ENCODE measurements at places on chromosomes 6 and 20.

- DNase-seq = no peak
Observed at GRCh38 chr6:154329350-154330170, 27.0 kb downstream of the IPCEF1 start.

DNA sequence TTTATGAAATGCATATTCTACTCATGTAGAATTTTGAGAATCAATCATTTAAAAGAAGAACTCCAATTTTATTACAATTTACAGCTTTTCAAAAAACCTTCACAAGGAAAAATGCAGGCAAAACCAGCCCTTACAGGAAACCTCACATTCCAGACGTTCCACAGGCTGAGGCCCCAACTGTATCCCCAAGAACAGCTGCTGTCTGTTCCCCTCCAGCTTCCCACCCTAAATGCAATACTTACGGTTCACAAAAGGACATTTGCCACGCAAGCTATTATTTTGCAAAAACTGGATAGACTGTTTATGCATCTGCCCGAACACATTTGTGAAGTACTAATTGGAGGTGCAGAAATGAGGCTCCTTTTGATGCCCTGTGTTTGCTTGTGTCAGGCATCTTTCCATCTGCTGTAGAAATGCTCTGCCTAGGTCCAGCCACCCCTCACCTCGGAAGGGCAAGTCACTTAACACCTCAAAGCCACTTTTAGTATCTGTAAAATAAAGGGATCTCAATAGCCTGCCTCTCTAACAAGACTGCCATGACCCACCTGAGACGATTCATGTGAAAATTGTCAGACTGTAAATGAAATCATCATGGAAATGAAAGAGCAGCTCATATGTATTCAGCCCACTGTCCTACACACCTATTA is 26.5 kb downstream of the PDE10A start:
- DNase-seq = no peak

DNA sequence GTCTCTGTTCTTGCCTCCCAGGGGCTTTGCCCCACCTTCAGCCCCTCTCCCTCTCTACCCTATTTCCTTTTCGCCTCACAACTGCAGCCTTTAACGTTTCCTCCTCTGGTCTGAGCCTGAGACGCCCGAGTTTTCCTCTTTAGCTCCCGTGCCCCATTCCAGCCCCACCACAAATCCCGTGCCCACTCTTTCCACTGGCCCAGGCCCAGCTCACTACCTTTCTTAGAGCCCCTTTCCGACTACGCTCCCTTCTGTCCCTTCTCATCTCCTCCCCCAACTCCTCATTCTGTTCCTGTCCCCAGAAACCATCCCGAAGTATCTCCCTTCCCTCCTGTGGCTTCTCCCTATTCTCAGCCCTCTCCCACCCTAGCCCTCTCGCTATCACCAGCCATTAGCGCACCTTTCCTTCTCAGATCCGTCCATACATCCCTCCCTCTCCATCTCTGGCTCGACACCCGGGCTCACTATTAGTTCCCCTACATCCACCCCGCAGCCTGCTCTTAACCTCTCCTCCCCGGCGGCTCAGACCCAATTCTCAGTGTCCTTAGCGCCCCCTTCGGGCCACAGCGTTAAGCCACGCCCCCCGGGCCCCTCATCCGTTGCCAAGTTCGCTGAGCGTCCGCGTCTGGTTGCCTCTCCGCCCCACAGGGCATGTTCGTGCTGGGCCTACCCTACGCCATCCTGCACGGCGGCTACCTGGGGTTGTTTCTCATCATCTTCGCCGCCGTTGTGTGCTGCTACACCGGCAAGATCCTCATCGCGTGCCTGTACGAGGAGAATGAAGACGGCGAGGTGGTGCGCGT is 2.7 kb downstream of the SLC32A1 start:
- no peak for DNase-seq

GRCh38 chr6:125357515-125358256 is 55.9 kb upstream of the HDDC2 start:
- peak; percentile 16 for DNase-seq

GRCh38 chr20:36158160-36158741 is 3.7 kb downstream of the EPB41L1 start:
- no peak for DNase-seq

GRCh38 chr6:163389354-163389753 is 25.2 kb upstream of the QKI start:
- no peak for DNase-seq

DNA sequence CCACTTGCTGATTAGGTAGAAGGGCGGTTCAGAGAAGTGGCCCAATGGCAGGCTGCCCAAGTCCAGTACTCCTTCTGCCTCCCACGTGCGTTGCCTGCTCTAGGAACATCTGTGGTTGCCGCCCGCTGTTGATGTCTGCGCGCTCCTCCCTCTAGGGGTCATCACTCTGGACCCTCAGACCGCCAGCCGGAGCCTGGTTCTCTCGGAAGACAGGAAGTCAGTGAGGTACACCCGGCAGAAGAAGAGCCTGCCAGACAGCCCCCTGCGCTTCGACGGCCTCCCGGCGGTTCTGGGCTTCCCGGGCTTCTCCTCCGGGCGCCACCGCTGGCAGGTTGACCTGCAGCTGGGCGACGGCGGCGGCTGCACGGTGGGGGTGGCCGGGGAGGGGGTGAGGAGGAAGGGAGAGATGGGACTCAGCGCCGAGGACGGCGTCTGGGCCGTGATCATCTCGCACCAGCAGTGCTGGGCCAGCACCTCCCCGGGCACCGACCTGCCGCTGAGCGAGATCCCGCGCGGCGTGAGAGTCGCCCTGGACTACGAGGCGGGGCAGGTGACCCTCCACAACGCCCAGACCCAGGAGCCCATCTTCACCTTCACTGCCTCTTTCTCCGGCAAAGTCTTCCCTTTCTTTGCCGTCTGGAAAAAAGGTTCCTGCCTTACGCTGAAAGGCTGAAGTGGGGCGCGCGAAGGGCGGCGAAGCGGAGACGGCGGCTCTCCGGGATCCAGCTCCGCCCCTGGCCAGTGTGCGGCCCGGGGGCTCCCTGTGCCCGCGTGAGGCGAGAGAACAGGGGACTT is 8.5 kb downstream of the TRIM15 start:
- no peak for DNase-seq

- DNase-seq = no peak
Observed at GRCh38 chr20:2706688-2707352, 14.2 kb downstream of the EBF4 start.

- no peak for DNase-seq
Observed at GRCh38 chr6:169075915-169076654, 177.6 kb downstream of the THBS2 start.

- DNase-seq = no peak
Observed at GRCh38 chr20:22374066-22374465, 210.3 kb downstream of the FOXA2 start.

GRCh38 chr6:43950051-43950605 is 177.1 kb downstream of the MRPL14 start:
- no peak for DNase-seq
